PC-9 (cell line): ENCODE measurements at places on chromosomes 7 and 10. TPM values are rescaled to one million over a fixed set of nuclear protein-coding genes. Genes with fewer than 3 reads are reported as not detected.

DNA sequence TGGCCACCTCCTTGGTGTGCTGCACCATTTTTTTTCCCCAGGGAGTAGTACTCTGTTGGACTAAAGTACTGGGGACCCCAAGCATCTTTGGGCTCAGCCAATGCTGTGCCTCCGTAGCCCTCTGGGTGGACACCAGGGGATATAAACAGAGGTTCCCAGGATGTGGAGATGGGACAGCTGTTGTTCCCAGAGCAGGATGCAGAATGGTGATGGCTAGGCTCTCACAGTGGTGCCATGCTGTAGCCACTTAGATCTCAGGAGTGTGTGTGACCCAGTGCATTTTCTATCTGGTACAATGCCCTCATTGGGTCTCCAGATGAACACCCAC lies 50.9 kb upstream of the SCIN start:
- DNase-seq: no peak

Gene WNT8B
- total RNA-seq: not detected in 2 replicates

DNA sequence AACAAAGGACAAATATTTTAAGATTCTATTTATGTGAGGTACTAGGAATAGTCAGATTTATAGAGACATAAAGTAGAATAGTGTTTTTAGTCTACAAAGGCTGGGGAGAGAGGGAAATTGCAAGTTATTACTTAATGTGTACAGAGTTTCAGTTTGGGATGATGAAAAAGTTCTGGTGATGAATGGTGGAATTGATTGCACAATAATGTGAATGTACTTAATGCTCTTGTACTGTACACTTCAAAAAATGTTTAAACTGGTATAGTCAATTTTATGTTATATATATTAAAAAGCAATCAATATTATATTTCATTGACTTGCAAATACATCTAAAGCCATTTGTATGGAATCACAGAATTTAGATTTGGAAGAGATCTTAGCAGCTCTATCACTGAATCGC lies 213.4 kb downstream of the PPP1R3A start:
- no peak for DNase-seq

DNA sequence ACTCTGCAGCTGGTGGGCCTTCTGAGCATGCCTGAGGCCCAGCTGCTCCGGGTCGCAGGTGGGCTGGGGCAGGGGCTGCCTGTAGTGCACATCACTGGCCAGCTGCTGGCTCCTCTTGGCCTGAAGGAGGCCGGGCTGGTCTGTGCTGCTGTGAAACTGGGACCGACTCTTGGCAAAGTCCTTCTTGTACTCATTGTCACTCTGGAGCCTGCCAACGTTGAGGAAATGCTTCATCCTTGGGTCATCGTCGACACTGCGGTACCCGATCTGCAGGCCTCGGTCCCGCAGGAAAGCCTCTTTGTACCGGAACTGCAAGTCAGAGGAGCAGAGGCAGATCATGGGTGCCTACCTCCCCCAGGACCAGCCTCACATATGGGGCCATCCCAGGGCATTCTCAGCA lies 37.7 kb downstream of the HABP2 start:
- no peak for DNase-seq
